ENCODE measurements at places on chromosomes 3 and 15.

- DNase-seq, result no peak
Observed at GRCh38 chr3:55521064-55521737, 34.1 kb upstream of the WNT5A start.

DNA sequence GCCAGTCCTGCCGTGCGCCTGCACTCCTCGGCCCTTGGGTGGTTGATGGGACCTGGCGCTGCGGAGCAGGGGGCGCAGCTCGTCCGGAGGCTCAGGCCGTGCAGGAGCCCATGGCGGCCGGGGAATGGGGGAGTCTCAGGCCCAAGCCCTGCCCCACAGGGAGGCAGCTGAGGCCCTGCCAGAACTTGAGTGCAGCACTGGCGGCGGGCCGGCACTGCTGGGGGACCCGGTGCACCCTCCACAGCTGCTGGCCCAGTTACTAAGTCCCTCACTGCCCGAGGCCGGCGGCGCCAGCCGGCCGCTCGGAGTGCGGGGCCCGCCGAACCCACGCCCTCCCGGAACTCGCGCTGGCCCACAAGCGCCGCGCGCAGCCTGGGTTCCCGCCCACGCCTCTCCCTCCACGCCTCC, 190.9 kb upstream of the MME start:
- no peak for DNase-seq

GRCh38 chr3:25782938-25783660, at the start of gene NGLY1:
Gene NGLY1 (minus strand): TSS chr3:25783443. CDS start chr3:25783390, 53 bp downstream.
- DNase-seq, result peak; percentile 94

DNA sequence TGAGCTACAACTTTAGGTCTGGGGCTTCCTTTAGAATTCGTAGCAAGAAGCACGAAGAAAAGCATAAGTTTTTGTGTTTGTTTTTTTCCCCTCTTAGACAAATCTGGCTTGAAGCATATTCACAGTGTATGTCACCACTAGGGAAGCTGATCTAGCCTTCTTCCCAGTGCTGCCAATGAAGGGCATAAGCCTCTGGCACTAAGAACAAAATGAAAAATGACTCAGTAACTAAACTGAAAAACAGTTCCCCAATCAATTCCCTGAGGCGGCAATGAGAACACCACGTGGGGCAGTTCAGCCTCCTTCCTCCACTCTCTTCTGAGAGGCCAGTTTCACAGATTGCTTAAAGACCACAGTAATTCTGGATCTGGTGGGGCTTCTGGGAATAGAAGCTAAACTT, 338.1 kb downstream of the GAP43 start:
- DNase-seq, result peak; percentile 10

GRCh38 chr3:77919244-77919643, 879.3 kb downstream of the ROBO2 start:
- DNase-seq, result no peak

GRCh38 chr3:114716126-114716525, 422.3 kb downstream of the TIGIT start:
- no peak for DNase-seq

DNA sequence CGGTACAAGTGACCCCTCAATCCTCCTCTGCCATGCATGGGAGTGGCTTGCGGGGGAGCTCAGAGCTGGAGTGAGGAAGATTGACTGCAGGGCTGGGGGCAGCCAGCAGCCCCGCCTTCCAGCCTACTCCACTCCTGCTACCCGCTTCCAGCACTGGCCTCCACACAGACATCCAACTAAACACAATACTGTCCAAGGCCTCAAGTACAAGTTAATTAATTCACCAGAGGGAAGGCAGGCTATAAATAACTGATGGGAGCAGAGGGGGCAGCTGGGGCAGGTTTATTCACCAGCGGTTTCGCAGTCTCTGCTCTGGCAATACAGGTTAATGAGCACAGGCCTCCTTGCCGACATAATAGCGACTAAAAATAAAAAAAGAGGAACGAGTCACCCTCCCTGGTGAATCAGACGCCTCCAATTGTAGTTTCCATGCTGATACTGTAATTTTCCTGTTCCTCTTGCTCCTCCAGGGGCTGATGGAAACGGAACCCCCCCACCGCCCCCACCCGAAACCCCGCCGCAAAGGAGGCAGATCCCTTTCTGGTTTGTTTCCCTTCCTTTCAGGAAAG, 166.4 kb upstream of the TLE3 start:
- DNase-seq, result peak; percentile 13

DNA sequence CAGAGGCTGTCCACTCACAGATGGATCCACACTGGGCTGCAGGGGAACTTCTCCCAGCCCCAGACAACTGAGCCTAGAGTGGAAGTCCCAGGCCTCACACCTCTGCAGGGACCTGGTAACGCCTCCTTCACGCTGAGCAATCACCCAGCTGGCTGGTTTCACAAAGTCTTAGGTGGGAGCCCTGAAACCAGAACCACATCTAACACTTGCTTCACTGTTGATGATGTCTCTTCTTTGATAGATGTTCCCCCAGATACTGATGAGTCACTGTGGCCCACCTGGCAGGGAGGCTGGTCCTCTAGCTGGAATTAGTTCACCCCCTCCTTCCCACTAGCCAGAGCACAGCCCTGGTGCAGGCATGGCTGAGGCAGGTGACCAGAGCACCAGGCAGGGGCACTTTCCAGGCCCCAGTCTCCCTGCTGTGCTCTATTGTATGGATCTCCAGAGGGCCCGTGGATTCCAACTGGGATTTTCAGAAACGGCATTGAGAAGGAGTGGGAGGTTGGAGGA, 33.5 kb downstream of the MYL3 start:
- no peak for DNase-seq

GRCh38 chr3:173553635-173554280, 156.2 kb downstream of the NLGN1 start:
- peak; percentile 11 for DNase-seq

GRCh38 chr15:58396181-58396580, 35.6 kb upstream of the LIPC start:
- DNase-seq, result peak; percentile 90

DNA sequence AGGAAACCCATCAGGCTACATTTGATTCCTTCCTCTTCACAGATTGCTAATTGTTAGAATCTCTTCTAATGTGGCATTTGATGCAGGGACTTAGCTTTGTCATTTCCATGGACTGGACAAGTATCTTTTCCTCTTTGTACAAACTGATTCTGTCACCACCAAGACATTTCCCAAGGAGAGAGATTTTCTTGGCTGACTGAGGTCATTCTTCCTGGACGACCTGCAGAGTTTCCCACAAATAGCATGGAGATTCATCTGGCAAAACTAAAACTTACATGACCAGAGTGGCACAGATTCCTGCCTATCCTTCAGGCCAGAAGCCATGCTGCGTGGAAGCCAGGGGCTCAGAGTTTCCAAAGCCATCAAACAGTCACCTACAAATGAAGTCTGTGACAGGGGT, 269.2 kb upstream of the LRTM1 start:
- no peak for DNase-seq

- no peak for DNase-seq
Observed at GRCh38 chr3:141949972-141950371, 73.5 kb downstream of the ATP1B3 start.

DNA sequence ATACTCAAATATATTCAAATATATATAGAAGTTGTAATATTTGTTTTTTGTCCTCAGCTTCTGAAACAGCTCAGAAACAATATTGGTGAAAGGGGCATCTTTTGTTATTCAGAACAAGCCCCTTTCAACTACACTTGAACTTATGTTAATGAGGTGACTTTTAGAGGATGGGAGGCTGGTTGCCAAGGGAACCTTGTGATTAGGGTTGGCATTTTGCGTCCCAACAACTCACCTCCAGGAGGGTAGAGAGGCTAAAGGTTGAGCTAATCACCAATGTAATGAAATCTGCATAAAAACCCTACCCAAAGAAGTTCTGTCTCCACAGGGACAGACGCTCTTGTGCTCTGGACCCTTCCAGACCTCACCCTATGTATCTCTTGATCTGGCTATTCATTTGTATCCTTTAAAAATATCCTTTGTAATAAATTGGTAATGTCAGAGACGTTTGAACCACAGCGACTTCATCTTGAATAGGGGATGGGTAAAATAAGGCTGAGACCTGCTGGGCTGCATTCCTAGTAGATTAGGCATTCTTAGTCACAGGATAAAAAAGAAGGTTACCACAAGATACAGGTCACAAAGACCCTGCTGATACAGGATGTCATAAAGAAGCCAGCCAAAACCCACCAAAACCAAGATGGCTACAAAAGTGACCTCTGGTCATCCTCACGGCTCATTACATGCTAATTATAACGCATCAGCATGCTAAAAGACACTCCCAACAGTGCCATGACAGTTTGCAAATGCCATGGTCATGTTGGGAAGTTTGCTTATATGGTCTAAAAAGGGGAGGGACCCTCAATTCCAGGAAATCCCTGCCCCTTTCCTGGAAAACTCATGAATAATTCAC, 111.1 kb downstream of the FMN1 start:
- DNase-seq, result no peak

- DNase-seq, result no peak
Observed at GRCh38 chr3:112338021-112338726, 5.2 kb downstream of the CD200 start.

- peak; percentile 35 for DNase-seq
Observed at GRCh38 chr3:52827441-52827840, 3.0 kb downstream of the ITIH4 start.

DNA sequence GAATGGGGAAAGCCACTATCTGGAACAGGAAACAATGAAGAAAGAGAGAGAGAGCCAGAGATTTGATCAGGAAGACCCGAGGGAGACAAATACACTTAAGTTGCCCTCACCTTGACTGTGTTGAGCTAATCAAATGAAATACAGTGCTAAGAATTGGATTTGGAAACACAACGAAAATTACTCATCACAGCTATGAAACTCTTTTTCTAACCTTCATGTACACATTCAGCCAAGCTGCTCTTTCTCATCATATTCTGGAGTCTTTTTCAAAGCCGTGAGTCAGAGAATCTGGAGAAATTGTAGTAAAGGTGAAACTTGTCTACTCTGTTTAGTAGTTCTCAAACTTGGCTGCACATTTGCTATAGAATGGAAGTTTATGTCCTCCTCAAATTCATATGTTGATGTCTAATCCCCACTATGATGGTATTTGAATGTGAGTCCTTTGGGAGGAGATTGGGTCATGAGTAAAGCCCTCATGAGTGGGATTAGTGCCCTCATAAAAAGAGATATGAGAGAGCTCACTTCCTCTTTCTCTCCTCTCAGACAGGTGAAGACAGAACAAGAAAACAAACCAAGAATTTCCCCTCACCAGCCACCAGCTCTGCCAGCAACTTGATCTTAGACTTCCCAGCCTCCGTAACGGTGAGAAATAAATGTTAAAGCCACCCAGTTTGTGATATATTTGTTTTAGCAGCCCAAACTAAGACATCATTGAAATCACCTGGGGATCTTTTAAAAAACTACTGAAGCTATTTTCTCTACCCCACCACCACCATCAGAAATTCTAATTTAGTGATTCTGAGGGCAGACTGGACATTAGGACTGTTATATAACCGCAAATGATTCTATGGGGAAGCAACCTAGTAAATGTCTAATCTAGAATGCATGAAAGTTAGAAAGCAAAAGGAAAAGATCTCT, 143.6 kb upstream of the GRM7 start:
- DNase-seq, result no peak

GRCh38 chr15:68829068-68829467, 8.4 kb upstream of the ANP32A start:
- no peak for DNase-seq

GRCh38 chr15:48861813-48862431, 16.0 kb upstream of the EID1 start:
- peak; percentile 86 for DNase-seq

DNA sequence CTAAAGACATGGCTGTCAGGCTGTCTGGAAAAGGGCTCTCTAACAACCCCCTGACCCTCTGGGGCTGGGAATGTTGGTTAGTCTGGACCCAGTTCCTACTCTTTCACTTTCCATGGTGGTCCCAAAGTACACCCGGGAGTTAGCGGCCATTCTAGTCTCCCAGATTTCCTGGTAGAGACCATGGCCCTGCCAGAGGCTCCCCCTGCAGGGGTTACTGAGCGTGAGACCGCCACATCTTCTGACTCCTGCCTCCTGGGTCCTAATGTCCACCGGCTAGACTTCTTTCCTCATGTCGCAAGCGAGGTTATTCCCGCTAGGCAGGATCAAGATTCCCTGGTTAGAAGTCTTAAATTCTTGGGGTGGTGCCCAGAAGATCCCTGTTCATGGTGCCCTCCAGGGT, 540.0 kb upstream of the ROBO1 start:
- no peak for DNase-seq

- no peak for DNase-seq
Observed at GRCh38 chr3:69174445-69174844, 52.0 kb upstream of the LMOD3 start.

All from foreskin fibroblast (primary cell).